A549 treated with GW870086 at 1 μM for 4 hours (cell line): ENCODE measurements at places on chromosomes 12 and 14. TPM values are rescaled to one million over a fixed set of nuclear protein-coding genes. Genes with fewer than 3 reads are reported as not detected.

Gene L3HYPDH
- total RNA-seq = 39.9 to 45.1 TPM (median 43.9 TPM) in 5 replicates

Gene PTHLH
- total RNA-seq = 15.5 to 17.9 TPM (median 16.8 TPM) in 5 replicates

Gene BEGAIN
- 5.4 to 8.0 TPM (median 7.1 TPM) in 5 replicates for total RNA-seq

Gene IRAK3
- total RNA-seq = 0.64 to 1.1 TPM (median 0.96 TPM) in 5 replicates

Gene SLC25A47
- not detected in 5 replicates for total RNA-seq

Gene RNASE4
- total RNA-seq = 5.6 to 10.0 TPM (median 7.3 TPM) in 5 replicates

Gene TSPAN8
- 0.14 to 0.65 TPM (median 0.14 TPM) in 3 of 5 replicates, not detected in the others for total RNA-seq

Gene FGF6
- total RNA-seq = not detected in 5 replicates

Gene BDKRB2
- total RNA-seq = 1.3 to 1.7 TPM (median 1.5 TPM) in 5 replicates

Gene PXMP2
- total RNA-seq = 21.1 to 33.0 TPM (median 30.6 TPM) in 5 replicates

Gene IRAK4
- total RNA-seq = 3.6 to 4.6 TPM (median 4.2 TPM) in 5 replicates

Gene TGM1
- 0.81 to 1.5 TPM (median 1.2 TPM) in 5 replicates for total RNA-seq

Gene SGPP1
- total RNA-seq = 10.4 to 18.9 TPM (median 14.6 TPM) in 5 replicates

Gene PRPH
- 1.6 to 2.1 TPM (median 2.0 TPM) in 5 replicates for total RNA-seq

Gene SLCO1C1
- total RNA-seq = 0.05 TPM in 1 of 5 replicates, not detected in the others

Gene CCDC196
- not detected in 5 replicates for total RNA-seq

Gene FOXM1
- 81.4 to 98.0 TPM (median 90.6 TPM) in 5 replicates for total RNA-seq

Gene OVCH1
- not detected in 5 replicates for total RNA-seq

Gene LMNTD1
- not detected in 5 replicates for total RNA-seq

Gene GALNT6
- total RNA-seq = 2.8 to 3.7 TPM (median 3.4 TPM) in 5 replicates

Gene POTEM
- not detected in 5 replicates for total RNA-seq

Gene KLHL33
- total RNA-seq = not detected in 5 replicates

Gene CD27
- total RNA-seq = not detected in 5 replicates

Gene GPX2
- total RNA-seq = 174 to 317 TPM (median 203 TPM) in 5 replicates

Gene CLEC4A
- 0.19 to 0.38 TPM in 2 of 5 replicates, not detected in the others for total RNA-seq

Gene NOXRED1
- total RNA-seq = 0.10 TPM in 1 of 5 replicates, not detected in the others

Gene RAD9B
- 0.09 to 0.61 TPM (median 0.29 TPM) in 5 replicates for total RNA-seq

Gene SLC25A21
- total RNA-seq = 0.55 to 1.0 TPM (median 0.73 TPM) in 5 replicates

Gene EML1
- total RNA-seq = 30.1 to 39.6 TPM (median 37.3 TPM) in 5 replicates

Gene OR6C74
- not detected in 5 replicates for total RNA-seq

Gene GALNT8
- not detected in 5 replicates for total RNA-seq

Gene RBP5
- not detected in 5 replicates for total RNA-seq

Gene CLEC1B
- total RNA-seq = not detected in 5 replicates

Gene GNB3
- 0.96 to 1.9 TPM (median 1.8 TPM) in 5 replicates for total RNA-seq

Gene MNAT1
- total RNA-seq = 35.3 to 50.1 TPM (median 43.5 TPM) in 5 replicates

Gene MYO1H
- total RNA-seq = not detected in 5 replicates

Gene FGF23
- not detected in 5 replicates for total RNA-seq

Gene CDH24
- total RNA-seq = 3.0 to 4.5 TPM (median 4.3 TPM) in 5 replicates

Gene SLC2A13
- 2.7 to 3.7 TPM (median 3.1 TPM) in 5 replicates for total RNA-seq

Gene NOS1
- 0.40 to 0.64 TPM (median 0.58 TPM) in 5 replicates for total RNA-seq

Gene KCNH3
- total RNA-seq = 1.2 to 3.2 TPM (median 2.8 TPM) in 5 replicates
